ENCODE measurements at places on chromosomes 4 and X.

DNA sequence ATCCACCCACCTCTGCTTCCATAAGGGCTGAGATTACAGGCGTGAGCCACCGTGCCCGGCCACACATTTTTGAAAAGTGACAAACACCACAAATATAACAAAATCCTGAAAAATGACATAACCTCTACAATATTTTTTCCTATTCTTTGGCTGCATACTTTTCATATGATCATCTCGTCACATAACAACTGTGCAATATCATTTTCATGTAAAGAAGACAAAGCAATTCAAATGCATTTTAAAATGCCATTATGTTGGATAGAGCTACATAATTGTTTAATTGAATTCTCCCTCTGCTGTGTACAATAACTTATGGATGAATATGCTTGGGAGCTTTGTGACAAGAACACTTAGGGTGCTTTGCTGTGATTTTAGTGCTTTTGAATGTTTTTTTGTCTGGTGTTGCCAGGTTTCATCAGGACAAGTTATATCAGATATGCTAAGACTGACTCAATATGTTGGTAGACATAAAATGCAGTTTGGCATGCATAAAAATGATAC lies 132.9 kb downstream of the CHIC2 start:
- no peak for DNase-seq

GRCh38 chr4:156915221-156915620 lies 56.4 kb downstream of the PDGFC start:
- DNase-seq: no peak

- no peak for DNase-seq
Measured at GRCh38 chrX:35858906-35859305, 60.6 kb upstream of the CFAP47 start.

- no peak for DNase-seq
Measured at GRCh38 chrX:119516157-119516702, 48.0 kb downstream of the SLC25A5 start.

DNA sequence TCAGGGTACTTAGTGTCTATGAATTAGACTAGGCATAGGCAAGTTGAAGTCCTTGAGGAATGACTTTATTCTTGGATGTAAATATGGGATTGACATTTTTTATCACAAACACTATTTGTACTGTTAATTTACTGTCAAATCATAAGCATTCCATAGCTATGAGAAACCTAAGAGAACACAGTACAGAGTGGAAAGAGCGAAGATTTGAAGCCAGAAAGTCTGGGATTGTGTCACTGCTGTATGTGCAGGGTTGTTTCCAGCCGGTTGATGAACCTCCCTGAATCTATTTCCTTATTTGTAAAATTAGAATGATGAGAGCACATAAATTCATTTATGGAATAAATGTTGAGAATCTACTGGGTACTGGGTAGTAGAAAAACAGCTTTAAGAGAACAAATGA lies 14.4 kb upstream of the KLHL5 start:
- DNase-seq: no peak

- no peak for DNase-seq
Measured at GRCh38 chr4:6926681-6927478, 17.3 kb downstream of the TBC1D14 start.

GRCh38 chrX:47745416-47745815 lies 86.4 kb upstream of the UXT start:
- no peak for DNase-seq

- no peak for DNase-seq
Measured at GRCh38 chr4:2273657-2274319, 11.9 kb upstream of the MXD4 start.

DNA sequence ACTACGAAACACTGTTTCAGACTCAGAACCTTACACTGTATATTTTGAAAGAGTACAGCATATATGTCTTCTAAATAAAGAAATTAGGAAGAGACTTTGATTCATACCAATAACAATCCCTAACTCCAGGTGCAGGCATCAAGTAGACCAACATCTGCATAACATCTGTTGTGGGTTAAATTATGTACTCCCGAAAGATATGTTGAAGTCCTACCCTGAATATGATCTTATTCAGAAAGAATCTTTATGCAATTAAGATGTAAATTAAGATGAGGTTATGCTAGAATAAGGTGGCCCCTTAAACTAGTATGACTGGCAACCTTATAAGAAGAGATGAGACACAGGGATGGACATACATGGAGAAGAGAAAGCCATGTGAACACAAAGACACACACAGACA lies 117.9 kb downstream of the INPP4B start:
- no peak for DNase-seq

- no peak for DNase-seq
Measured at GRCh38 chr4:125022855-125023501, 291.8 kb upstream of the FAT4 start.

GRCh38 chr4:73944061-73944875 lies 37.6 kb downstream of the PF4 start:
- no peak for DNase-seq

Measured in tibial artery (tissue), 4 donors.